ENCODE measurements at places on chromosomes 5 and 9.

GRCh38 chr9:80437825-80438224 lies 866.1 kb downstream of the TLE4 start:
- DNase-seq: no peak

GRCh38 chr5:141841378-141842180 lies 36.6 kb downstream of the PCDH1 start:
- no peak for DNase-seq

- DNase-seq: no peak
Observed at GRCh38 chr5:158560170-158560569, 539.5 kb downstream of the EBF1 start.

- DNase-seq: no peak
Observed at GRCh38 chr5:137666461-137666850, 69.4 kb downstream of the KLHL3 start.

- no peak for DNase-seq
Observed at GRCh38 chr9:84141741-84142370, 161.3 kb downstream of the RMI1 start.

GRCh38 chr9:87336407-87336806 lies 161.3 kb upstream of the DAPK1 start:
- no peak for DNase-seq

- no peak for DNase-seq
Observed at GRCh38 chr9:123365287-123365880, 9.4 kb downstream of the CRB2 start.

DNA sequence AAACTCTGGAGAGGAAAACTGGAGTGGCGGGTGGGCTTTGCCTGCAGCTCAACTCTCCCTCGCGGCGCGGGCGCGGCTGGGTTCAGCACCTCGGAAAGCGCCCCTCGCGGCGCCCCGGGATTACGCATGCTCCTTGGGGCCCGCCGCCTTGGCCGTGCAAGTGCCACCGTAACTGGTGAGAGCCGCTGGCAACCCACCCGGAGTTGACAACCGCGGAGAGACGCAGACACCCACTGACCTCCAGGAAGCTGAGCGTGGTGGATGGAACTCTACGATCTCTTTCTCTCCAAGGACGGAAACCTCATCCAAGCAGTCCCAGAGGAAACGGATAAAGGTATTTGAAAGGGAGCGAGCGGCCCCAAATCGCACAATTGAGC lies 194 bp upstream of the RXFP3 start:
- no peak for DNase-seq

GRCh38 chr9:110029429-110029955 lies 178.5 kb downstream of the C9orf152 start:
- no peak for DNase-seq

DNA sequence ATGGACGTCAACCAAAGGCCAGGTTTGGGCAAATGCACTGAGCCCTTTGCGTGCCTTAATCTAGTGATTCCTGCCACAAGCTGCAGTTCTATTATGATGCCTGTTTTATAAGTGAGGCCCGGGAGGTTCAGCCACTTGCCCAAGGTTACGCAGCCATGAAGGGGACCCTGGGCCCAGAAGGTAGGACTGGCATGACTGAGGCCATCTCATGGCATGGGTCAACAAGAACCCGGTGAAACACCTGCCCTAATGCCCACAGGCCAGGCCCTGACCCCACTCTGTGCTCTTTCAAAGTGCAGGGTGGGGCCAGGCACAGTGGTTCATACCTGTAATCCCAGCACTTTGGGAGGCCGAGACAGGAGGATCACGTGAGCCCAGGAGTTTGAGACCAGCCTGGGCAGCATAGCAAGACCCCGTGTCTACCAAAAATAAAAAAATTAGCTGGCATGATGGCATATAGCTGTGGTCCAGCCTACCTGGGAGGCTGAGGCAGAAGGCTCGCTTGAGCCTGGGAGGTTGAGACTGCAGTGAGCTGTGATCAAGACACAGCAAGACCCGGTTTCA lies 8.6 kb downstream of the NINJ1 start:
- DNase-seq: no peak

DNA sequence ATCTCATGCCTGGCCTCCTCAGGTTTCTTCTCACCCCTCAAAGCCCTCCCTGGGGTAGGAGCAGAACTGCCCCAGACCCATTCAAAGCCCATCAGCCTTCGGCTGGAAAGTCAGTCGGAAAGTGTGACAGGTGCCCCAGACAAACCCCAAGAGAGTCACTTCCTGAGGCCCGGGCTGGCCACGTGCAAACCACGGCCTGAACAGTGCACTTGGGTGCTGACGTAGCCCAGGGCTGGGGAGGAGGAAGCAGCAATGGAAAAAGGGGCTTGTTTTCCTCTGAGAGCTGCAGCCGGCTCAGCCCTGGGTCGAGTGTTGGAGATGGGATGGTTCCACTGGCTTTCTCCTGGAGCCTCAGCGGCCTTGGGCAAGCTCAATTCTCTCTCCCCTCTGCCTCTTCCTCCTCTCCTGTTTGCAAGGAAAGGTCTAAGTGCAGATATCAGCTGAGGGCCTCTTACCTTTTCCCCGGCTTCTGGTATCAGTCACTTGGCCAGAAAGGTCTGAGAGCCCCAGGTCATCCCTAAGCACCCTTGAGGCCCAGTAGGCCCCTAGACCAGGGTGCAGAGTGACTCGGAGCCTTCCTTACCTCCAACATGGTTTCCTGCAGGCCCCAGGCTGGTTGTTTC lies 5.9 kb upstream of the EGR1 start:
- DNase-seq: peak; percentile 72

GRCh38 chr5:105812304-105812703 lies 1858.4 kb downstream of the EFNA5 start:
- DNase-seq: no peak

DNA sequence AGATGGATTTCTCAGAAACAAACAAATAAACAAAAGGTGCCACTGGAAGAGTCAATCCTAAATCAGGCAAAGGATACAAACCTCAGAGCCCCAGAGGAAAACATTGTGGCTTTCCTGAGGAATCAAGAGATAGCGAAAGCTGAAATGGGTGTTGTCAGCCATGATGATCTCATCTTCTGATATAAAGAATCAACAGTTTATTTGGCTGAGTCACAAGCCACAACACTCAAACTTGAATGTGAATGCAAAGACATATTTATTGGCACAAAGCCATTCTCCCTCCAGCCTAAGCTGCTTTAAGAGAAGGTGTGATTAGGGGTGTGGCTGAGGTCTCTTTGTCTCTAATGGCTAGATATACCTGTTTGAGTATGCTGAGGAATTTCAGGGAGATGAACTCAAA lies 73.3 kb upstream of the NREP start:
- no peak for DNase-seq

- no peak for DNase-seq
Observed at GRCh38 chr5:158051036-158051435, 192.1 kb upstream of the CLINT1 start.

DNA sequence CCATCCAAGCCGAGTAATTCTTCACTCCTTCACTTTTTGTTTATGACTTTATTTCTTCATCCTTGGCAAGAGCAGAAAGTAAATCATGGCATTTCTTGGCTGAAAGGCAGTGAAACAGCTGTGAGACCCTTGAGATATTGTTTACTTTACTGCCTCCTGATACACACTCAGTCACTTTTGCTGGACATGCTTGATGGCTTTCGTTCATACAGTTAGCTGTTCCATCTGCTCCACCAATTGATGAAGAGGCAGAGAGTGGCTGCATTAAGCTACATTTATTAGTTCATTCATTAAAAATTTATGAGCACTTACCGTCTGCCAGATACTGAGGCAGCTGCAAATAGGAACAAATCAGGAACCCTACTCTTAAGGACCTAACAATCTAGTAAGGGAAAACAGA lies 184.4 kb upstream of the OR13F1 start:
- no peak for DNase-seq

DNA sequence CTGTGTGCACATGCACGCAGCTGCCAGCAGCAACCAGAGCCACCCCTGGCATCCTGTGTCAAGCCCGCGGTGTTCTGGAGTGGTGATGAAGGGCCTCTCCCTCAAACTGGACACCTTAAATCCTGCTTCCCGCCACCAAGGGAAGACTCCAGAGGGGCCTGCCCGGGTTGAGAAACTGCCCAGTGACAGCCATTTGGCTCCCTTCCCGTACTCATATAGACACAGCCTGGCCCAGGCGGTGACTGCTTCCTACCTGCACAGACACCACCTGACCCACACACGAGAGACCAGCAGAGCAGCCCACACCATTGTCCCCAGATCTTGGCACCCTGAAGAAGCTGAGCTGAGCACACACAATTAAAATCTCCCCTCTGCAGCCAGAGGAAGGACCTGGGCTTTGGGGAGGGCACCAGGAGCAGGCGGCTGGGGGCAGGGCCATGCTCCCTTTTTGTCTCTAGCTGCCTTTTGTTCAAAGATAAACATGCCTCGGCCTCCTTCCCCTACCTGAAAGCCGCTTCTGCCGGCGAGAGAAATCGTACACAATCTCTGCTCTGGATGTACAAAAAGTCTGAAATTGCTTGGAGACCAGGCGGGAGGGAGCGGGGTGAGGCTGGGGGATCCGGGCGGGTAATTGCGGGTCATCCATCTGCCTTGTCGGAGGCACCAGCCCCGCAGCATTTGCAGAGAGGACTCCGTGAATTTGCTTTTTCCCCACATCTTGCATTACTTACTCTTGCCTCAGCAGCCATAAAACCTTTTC lies 78.4 kb downstream of the TSPAN17 start:
- no peak for DNase-seq

DNA sequence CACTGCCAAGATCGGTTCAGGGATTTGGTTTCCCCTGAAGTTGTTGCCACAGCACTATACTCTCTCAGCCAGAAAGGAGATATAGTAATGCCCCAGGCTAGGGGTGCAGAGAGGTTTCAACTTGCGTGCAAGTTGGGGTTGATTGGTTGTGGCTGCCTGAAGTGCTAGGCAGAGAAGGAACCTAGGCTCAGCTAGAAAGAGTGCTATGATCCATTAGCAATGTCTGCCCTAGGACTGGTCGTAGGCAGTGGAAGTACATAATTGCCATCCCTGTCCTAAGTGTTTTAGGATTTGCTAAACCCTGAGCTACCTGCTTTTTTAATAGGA lies 136.6 kb upstream of the SMIM23 start:
- no peak for DNase-seq

DNA sequence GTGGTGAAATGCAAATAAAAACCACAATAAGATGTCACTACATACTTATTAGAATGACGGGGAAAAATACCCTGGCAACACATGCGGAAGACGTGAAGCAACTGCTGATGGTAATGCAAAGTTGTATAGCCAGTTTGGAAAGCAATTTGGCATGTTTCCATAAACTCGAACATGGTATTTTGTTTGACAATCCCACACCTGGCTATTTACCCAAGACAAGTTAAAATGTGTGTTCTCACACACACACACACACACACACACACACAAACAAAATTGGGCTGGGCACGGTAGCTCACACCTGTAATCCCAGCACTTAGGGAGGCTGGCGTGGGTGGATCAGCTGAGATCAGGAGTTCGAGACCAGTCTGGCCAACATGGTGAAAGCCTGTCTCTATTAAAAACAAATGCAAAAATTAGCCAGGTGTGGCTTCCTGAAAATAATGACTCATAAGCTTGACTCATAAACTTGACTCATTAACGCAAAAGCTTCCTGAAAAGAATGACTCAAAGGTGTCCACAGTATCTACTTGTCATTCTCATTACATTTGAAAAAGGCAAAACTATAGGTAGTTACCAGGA lies 456.5 kb downstream of the CDH18 start:
- no peak for DNase-seq

- no peak for DNase-seq
Observed at GRCh38 chr9:130150779-130151382, 21.3 kb upstream of the NCS1 start.

- no peak for DNase-seq
Observed at GRCh38 chr9:118362123-118362522, 657.9 kb downstream of the TLR4 start.

DNA sequence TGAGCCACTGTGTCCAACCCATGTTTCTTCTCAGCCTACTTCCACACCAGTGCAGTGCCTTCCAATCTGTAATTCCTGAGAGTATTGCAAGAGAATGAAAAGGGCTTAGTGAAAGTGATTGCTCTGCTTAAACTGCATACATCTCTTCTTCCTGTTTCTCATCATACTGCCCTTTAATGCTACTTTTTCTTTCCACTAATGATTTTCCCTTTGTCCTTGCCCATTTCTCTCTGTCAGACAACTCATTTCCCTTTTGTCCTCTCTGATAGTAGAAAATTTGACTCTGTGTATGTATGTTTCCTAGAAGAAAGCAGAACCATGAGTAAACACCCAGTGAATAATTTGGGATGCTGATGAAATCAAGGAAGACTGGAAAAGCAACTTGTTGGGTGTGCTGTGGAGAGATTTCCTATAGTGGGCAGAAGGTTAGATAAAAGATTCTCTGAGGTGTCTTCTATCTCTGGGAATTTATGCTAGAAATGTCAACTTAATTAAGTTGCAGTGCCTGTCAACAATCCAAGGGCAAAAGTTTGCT lies 102.2 kb upstream of the CHD1 start:
- no peak for DNase-seq

DNA sequence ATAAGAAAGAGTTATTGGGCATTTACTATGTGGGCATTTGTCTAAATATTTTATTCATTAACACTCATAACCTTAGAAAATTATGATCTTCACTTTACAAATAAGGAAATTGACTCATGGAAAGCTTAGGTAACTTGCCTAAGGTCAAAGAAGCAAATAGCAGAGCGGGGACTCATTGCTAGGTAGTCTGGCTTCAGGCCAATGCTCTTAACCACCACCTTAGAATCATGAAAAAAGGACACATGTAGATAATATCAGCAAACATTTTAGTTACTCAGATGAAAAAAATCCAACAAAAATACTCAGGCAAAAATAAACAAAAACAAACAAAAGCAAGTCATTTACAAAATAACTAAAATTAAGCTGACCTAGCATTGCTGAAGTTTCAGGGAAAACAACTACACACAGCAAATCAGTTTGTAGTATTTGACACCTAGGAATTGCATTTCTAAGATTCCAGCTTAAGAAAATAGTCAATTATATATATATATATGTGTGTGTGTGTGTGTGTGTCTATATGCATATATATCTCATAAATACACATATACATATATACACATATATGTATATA lies 166.0 kb downstream of the HMHB1 start:
- DNase-seq: no peak

DNA sequence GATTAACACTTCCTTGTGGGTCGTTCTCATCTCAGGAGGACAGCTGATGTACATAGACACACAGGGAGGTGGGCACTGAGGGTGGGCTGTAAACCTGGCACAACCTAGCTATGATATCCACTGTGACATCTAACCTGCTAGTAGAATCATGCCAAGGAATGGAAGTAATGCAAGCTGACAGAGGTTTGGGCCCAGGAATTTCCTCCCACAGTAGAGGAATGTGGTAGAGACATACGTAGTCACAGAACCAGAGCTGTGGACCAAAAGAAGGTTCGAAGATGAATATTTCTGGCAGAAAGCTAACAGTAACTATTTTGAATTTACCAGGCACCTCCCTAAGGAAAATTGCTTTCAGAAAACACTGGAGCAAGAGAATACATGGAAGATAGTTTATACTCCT lies 15.2 kb upstream of the DNAJC25 start:
- no peak for DNase-seq
